ENCODE measurements at places on chromosomes 7 and 10. TPM values are rescaled to one million over a fixed set of nuclear protein-coding genes. Genes with fewer than 3 reads are reported as not detected.

GRCh38 chr7:16916105-16916639 lies 34.4 kb upstream of the AGR3 start:
- DNase-seq, result peak; percentile 58

Gene SRGN
- 57.4 TPM for total RNA-seq

- no peak for DNase-seq
Measured at GRCh38 chr10:60714233-60714632, 64.0 kb upstream of the CDK1 start.

Gene PNLIPRP3
- total RNA-seq, result not detected

GRCh38 chr10:22599048-22599561 lies 115.3 kb downstream of the PIP4K2A start:
- DNase-seq, result peak; percentile 17

- DNase-seq, result no peak
Measured at GRCh38 chr7:24824896-24825295, 67.6 kb upstream of the GSDME start.

Gene LRRC4
- total RNA-seq, result 0.39 TPM

DNA sequence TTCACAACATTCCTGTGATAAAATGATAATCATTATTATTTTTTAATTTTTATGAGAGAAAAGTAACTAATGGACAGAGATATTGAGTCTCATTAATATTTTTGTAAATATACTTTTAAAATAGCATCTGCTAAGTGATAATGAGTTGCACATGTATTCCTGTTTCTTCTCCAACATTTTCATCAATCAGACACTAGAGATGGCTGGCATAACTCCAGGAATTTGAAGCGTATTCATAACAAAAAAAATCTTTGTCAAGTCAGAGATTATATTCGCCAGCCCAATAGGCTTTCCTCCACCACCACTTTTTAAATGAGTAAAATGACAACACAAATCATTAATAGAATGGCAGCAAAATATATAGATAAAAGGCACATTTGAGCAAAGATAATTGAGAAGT lies 524.0 kb upstream of the KCND2 start:
- no peak for DNase-seq

DNA sequence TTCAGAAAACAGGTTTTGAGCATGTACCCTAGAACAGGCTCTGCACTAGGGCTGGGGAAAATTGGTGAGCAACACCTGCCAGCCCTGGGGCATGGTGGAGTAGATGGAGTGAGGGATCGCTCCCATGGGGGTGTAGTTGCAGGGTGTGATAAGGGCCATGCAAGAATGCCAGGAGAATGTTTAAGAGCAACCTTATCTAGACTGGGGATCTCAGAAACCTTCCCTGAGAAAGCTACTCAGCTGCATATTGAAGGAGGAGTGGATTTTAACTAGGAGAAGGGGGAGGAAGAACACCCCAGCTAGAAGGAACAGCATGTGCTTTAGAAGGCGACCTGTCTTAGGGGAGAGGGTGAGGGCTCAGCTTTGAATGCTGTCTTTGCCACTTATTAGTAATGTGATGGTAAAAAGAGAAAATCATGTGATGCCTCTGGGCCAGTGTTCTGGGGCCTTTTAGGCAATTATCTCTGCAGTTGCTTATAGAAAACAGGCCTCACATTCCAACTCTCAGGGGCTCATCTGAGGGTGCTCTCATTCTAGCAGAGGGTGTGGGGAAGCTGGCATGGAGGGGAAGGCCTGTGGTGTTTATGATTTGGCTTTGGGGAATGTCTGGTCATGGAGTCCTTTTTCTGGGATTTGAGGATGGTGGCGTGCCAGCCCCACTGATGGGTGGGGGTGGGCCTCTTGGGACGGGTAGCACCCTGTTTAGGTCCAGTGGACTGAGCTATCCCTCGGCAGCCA lies 225.4 kb downstream of the BMPER start:
- DNase-seq, result no peak

DNA sequence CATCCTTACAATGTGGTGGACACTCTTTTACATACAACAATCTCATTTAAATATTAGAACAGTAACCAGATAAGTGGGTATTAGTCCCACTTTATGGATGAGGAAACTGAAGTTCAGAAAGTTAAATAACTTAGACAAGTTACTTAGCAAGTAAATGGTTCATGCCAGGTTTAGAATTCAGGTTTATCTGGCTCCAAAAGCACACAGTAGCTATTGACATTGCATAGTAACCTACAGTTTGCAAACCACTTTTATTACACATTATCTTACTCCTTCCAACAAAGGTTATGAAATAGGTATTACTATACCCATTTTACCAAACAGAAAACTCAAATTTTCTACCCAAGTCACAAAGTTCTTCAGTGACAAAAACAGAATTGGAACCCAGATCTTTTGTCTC lies 19.7 kb upstream of the NKX2-3 start:
- DNase-seq, result no peak

DNA sequence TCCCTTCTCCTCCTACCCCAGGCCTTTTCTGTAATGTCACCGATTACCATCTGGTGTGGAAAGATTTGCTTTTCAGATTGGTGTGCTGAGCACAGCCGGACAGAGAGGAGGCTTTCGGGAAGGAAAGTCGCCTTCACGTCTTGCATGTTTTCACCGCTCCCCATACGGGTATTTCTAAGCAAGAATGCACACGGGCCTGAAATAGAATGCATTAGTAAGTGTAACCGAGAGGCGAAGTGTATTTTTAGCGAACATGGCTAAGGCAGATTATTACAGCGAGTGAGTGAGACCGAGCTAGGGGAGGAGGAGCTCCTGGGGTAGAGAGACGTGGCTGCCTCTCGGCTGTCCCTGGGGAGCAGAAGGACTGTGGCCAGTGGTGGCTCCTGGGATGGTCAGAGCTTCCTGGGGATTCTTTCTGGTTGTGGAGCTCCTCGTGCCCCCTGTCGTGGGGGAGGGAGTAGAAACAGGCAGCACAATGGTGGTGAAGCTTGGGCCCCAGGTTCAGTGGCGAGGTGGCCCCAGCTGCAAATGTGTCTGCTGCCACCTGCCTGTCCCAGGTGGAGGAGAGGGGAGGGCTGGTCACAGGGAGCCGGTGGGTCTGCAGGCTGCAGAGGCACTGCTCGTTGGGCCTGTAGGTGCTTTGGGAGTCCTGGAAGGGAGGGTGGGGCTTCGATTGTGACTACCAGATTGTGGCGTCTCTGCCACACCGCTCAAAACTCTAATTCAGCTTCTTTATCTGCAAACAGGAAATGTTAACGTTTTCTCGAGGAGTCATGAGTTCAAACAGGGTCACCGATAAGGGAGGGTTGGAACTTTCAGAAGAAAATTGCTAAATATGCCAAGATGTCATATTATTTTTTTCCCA lies 135.8 kb downstream of the CAMK1D start:
- DNase-seq, result no peak

GRCh38 chr10:8393531-8393930 lies 339.0 kb downstream of the GATA3 start:
- peak; percentile 16 for DNase-seq

DNA sequence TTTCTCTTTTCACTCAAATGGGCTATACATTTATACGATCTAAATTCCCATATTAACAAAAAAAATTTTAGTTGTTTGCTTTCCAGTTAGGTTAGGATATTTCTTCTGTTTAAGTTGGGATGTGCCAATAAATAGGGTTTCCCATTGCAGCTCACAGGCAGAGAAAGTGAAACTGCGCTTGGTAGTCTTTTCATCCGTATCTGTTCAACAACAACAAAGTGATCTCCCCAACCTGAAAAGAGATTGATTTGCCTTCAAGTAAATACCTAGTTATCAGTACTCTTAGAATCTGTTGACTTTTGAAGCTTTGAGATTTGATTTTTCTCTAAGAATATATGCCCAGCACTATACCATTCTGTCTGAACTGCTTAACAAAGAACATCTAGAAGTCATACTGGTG lies 143.4 kb downstream of the DYNC1I1 start:
- DNase-seq, result no peak

DNA sequence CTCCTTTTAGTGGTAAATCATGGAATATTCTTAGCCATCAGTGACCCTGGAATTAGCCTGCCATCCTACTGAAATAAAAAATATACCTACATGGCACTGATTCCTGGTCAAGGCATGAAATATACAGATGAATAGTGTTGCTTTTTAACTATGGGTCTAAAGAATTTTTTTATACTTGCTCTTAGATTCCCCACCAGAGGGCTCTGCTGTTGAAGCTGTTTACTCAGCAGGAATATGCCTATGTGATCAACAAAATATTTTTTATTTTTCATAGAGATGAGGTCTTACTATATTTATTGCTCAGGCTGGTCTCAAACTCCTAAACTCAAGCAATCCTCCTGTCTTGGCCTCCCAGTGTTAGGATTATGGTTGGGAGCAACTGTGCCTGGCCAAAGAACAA lies 13.5 kb downstream of the ZC3HC1 start:
- DNase-seq, result no peak

Gene OR2A5
- not detected for total RNA-seq

GRCh38 chr10:6497620-6498019 lies 82.5 kb downstream of the PRKCQ start:
- DNase-seq, result no peak

Gene UCN3
- total RNA-seq, result not detected

Gene GSTO2
- total RNA-seq, result 3.3 TPM

Gene NKX6-2
- total RNA-seq, result not detected

DNA sequence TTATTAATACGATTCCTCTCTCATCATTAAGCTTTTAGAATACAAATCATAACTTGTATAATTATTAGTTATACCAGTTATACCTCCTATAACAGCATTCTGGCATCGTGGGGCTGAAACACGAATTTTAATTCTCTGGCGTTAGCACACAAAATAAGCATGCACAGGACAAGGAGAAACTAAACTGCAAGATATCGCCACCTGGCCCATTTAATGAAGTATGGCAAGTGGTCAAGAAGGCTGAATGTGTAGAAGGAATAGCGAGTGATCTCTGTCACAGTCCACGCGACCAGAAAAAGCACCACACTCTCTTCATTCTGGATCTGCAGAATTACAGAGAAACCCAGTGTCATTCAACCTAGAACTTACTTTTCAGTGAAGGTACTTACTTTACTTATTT lies 18.1 kb downstream of the HACD1 start:
- DNase-seq, result peak; percentile 10

GRCh38 chr7:147089608-147090007 lies 973.0 kb downstream of the CNTNAP2 start:
- DNase-seq, result no peak

Measured in PC-9 (cell line).